ENCODE measurements at places on chromosomes 13 and 19. TPM values are rescaled to one million over a fixed set of nuclear protein-coding genes. Genes with fewer than 3 reads are reported as not detected.

Gene PSG3
- total RNA-seq: not detected

Gene ZNF418
- total RNA-seq: 12.0 TPM

Gene TBCB
- 177 TPM for total RNA-seq

GRCh38 chr13:101205408-101205807 is 210.9 kb downstream of the NALCN start:
- no peak for DNase-seq

GRCh38 chr19:58150328-58150921 is at the start of gene ZNF329:
Gene ZNF329, minus strand, starts transcription at chr19:58150789. Its CDS starts 21,286 bp downstream, at chr19:58129503.
- peak; percentile 97 for DNase-seq

DNA sequence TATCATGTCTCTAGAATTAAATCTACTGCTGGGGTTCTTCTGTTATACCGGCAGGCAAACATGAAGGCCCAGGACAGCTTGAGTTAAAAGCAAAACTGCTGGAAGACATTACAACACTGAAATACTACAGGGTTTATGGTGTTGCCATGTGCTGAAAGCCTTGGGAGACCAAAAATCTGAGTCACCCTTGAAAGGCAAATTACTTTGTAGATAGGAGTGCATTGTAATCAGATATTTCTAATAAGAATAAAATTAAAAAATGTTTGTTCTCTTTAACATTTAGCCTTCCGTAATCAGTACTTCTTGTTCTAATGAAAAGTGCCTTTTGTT is 181.3 kb downstream of the PCDH9 start:
- DNase-seq: no peak

- no peak for DNase-seq
These were observed 463.3 kb downstream of the ITGBL1 start for GRCh38 chr13:101915755-101916107.

DNA sequence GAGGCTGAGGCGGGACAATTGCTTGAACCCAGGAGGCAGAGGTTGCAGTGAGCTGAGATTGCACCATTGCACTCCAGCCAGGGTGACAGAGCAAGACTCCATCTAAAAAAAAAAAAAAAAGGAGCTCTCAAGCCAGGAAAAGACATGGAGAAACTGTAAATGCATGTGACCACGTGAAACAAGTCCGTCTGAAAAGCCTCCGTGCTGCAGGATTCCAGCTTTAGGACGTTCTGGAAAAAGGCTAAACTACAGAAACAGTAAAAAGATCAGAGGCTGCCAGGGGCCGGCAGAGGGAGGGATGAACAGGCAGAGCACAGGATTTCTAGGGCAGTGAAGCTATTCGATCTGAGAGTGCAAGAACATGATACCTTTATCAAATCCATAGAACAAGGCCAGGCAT is 40.7 kb upstream of the NDUFS7 start:
- DNase-seq: no peak

Measured in osteocyte (in vitro differentiated cells).